ENCODE measurements at places on chromosomes 6 and 20.

GRCh38 chr6:25875926-25876602 is 2.0 kb upstream of the SLC17A3 start:
- no peak for DNase-seq

DNA sequence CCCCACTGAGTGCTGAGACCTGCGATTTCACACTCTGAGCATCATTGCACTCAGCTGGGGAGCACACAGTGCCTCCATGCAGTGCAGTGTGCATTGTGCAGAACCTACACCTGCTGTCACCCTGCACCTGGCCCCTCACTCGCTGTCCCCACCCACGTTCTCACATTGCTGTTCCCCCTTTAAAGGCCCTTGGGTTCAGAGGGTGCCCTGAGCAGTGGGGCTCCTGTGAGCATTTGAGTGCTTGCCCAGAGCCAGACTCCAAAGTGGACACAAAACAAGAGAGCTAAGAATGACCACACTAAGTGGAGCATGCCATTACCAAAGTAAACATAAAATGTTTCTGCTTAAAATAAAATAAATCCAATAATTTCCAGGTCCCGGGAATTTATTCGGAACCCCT is 131.0 kb upstream of the CST7 start:
- DNase-seq, result no peak

DNA sequence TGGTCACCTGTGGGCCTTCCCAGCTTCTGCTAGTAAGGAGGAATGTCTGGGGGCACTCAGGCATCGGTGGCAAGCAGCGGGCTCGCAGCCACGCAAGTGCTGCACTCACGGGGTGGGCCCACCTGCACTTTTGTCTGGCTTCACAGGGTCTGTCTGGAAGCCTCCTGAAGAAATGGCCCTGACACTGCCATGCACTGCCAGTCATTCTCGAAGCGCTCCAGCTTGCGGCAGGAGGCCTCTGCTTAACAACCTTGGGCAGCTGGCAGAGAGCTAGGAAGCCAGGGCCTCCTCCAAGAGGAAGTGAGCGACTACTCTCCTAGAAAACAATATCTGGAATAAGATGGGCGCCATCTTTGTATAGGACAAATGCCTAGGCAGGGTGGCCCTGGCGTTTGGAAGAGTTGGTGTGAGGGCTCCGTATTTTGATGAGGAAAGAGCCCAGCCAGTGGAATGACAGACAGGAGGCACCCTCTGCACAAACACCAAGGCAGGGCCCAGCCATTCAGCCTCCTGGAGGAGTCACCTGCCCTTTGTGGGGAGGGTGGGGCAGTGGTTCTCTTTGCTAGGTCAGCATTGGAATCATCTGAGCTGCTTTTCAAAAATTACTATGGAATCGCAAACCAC is 113.9 kb downstream of the SYNDIG1 start:
- no peak for DNase-seq

DNA sequence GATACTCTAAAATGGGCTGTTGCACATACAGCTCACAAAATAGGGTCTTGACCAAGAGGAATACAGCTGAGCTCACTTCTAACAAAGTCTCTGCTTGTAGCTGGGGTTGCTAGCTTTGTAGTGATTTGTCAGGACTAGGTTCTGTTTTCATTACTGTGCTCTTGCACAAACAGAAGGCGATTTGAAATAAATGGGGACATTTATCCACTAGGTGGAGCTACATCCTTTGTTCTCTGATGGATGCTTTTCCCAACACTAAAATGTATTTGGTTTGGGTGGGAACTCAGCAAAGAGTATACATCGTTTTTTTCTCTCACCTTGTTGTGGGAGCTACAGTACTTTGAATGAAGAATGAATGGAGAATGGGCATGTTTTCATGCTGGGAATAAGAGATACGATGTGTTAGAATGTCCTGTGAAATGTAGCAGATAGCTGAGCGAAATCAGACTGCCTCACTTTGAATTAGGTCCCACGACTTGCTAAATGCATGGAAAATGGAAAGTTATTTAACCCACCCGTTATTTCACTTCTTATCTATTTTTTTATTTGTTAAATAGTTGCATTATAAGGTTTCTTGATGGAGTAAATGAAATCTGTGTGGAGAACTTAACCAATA is 494.7 kb upstream of the MAP3K7 start:
- DNase-seq, result peak; percentile 41

GRCh38 chr20:13991311-13991710 is 897 bp upstream of the SEL1L2 start:
- DNase-seq, result no peak

- no peak for DNase-seq
Measured at GRCh38 chr20:17445543-17445942, 85.6 kb downstream of the BFSP1 start.

DNA sequence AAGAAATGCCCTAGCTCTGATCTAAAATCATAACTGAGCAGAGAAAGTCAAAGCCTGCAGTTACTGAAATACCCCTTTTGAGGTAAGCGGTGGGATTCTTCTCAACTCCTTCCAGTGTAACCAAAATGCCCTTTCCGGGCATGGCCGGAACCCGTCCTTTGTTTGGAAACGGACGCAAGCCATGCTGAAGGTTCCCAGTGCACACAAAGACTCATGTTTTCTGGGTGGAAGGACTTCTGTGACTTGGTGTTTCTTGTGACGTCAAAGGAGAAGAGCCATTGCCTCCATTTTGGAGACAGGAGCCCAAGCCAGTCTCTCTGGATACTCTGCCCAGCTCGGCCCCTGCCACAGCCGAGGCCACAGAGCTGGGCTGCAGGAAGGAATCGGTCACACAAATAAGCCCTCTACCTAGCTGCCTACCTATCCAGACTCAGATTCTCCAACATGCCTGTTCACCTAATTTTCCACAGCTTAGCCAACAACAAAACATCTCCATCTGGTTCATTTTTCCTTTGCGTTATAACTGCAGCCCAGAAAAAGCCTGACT is 182.8 kb downstream of the TBXT start:
- DNase-seq, result no peak
